ENCODE measurements at places on chromosomes 3 and 15. TPM values are rescaled to one million over a fixed set of nuclear protein-coding genes. Genes with fewer than 3 reads are reported as not detected.

- H3K27me3 ChIP-seq: no peaks in the 10 kb centered on the region
- H3K27ac ChIP-seq: no peak overlapping the region
- no peak overlapping the region for H3K4me3 ChIP-seq
Observed at GRCh38 chr15:65632780-65633375, 11.1 kb downstream of the SLC24A1 start.

GRCh38 chr3:45366290-45366689, 22.1 kb upstream of the LARS2 start:
- no peak for DNase-seq
- H3K27me3 ChIP-seq: no peaks in the 10 kb centered on the region
- no peaks in the 10 kb centered on the region for H3K4me1 ChIP-seq
- no peaks in the 10 kb centered on the region for H3K36me3 ChIP-seq

The CCR8 gene
- total RNA-seq: not detected

- no peak overlapping the region for H3K27ac ChIP-seq
- H3K4me1 ChIP-seq: no peaks in the 10 kb centered on the region
- no peak overlapping the region for H3K4me3 ChIP-seq
- no peaks in the 10 kb centered on the region for H3K36me3 ChIP-seq
- H3K27me3 ChIP-seq: no peaks in the 10 kb centered on the region
- DNase-seq: peak; percentile 49
Observed at GRCh38 chr3:20511863-20512505, 326.0 kb upstream of the SGO1 start.

GRCh38 chr3:23249961-23250360, 46.8 kb downstream of the UBE2E2 start:
- H3K4me1 ChIP-seq: peaks cover 3% of the 10 kb centered on the region
- no peaks in the 10 kb centered on the region for H3K27me3 ChIP-seq
- DNase-seq: no peak
- H3K27ac ChIP-seq: no peak overlapping the region
- no peak overlapping the region for H3K4me3 ChIP-seq

The CAPN7 gene
- 13.0 TPM for total RNA-seq

DNA sequence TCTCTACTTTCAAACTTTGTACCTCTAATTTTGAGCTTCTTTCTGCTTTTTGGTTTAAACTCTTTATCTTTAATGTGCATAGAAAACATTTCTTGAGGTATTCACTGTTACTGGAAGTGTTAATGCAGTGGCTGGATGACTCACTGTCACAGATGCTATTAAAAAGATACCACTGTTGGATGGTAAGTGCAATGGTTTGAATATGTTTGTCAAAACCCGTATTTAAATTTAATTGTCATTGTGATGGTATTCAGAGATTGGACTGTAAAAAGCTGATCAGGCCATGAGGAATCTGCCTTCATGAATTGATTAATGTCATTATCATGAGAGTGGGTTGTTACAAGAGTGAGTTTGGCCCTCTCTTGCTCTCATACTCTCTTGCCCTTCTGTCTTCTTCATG, 70.6 kb downstream of the AP4E1 start:
- no peak overlapping the region for H3K4me3 ChIP-seq
- no peak overlapping the region for H3K27ac ChIP-seq
- no peaks in the 10 kb centered on the region for H3K4me1 ChIP-seq
- H3K27me3 ChIP-seq: no peaks in the 10 kb centered on the region
- no peaks in the 10 kb centered on the region for H3K36me3 ChIP-seq

DNA sequence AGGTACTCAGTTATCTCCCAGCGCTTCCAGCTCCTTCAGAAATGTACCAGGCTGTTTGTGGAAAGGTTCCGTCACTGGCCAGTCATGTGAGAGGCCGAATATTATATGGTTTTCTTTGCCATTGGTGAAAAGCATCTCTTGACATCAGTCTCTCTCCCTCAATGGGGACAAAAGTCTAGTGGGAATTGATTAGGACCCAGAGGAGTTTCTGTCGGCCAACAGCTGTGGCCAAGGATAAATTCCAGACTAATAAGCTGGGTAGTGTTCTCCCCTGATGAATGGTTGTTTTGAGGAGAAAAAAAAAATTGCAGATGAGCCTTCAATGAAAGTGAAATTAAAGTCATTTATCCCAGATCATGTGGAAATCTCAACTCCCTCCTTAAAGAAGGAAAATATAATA, 404.7 kb upstream of the THRB start:
- H3K36me3 ChIP-seq: no peaks in the 10 kb centered on the region
- H3K4me3 ChIP-seq: no peak overlapping the region
- H3K4me1 ChIP-seq: no peaks in the 10 kb centered on the region
- H3K27ac ChIP-seq: no peak overlapping the region
- H3K27me3 ChIP-seq: no peaks in the 10 kb centered on the region

The LRRC31 gene
- not detected for total RNA-seq

- H3K27ac ChIP-seq: no peak overlapping the region
- DNase-seq: no peak
- no peaks in the 10 kb centered on the region for H3K4me1 ChIP-seq
- H3K36me3 ChIP-seq: no peaks in the 10 kb centered on the region
- H3K27me3 ChIP-seq: no peaks in the 10 kb centered on the region
- H3K4me3 ChIP-seq: no peak overlapping the region
Observed at GRCh38 chr3:120552184-120553172, 43.7 kb upstream of the NDUFB4 start.

DNA sequence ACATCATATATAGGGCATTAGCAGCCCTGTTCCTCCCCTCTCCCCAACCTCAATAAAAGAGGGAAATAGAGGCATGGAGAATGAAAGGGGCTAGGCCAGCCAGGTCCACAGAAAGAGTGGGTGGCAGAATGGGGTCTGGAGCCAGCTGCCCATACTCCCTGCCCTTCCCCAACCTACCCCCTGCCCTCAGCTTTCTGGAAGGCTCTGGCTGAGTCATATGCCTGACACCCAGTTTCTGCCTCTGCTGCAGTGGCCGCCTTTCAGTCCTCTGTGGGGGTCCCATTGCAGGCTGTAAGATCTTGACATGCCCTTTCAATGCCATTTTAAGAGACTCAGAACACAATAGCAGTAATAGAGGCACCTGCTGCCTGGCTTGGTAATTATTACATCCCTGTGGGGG, 95.7 kb downstream of the LINGO1 start:
- H3K27ac ChIP-seq: no peak overlapping the region
- DNase-seq: no peak
- no peak overlapping the region for H3K4me3 ChIP-seq
- peaks cover 19% of the 10 kb centered on the region for H3K4me1 ChIP-seq
- no peaks in the 10 kb centered on the region for H3K36me3 ChIP-seq
- no peaks in the 10 kb centered on the region for H3K27me3 ChIP-seq

DNA sequence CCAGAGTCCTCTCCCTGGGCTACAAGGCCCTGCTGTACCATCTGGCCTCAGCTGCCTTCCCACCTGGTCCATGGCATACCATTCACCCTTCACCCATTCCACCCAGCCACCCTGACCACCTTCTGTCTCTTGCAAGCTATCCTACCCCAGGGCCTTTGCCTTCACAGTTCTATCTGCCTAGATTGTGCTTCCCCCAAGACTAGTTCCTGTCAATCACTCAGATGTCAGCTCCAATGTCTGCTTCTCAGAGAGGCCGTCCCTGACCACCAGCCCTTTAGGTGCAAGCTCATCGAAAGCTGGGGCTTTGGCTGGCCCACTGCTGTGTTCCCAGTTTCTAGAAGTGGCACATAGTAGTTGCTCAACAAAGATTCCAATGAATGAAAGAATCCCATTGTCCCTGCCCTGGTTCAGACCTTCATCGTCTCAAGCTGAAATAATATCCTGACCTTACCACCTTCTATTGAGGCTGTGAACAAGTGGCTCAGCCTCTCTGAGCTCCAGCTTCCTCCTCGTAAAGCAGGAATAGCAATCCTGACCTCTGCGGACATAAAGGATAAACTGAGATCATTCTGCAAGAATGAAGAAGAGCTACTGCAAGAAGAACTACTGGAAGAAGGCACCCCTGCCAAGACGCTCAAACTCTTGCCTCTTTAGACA, 15.8 kb downstream of the EFCAB12 start:
- H3K4me3 ChIP-seq: no peak overlapping the region
- no peaks in the 10 kb centered on the region for H3K27me3 ChIP-seq
- no peak for DNase-seq
- no peak overlapping the region for H3K27ac ChIP-seq
- H3K36me3 ChIP-seq: no peaks in the 10 kb centered on the region
- H3K4me1 ChIP-seq: no peaks in the 10 kb centered on the region

DNA sequence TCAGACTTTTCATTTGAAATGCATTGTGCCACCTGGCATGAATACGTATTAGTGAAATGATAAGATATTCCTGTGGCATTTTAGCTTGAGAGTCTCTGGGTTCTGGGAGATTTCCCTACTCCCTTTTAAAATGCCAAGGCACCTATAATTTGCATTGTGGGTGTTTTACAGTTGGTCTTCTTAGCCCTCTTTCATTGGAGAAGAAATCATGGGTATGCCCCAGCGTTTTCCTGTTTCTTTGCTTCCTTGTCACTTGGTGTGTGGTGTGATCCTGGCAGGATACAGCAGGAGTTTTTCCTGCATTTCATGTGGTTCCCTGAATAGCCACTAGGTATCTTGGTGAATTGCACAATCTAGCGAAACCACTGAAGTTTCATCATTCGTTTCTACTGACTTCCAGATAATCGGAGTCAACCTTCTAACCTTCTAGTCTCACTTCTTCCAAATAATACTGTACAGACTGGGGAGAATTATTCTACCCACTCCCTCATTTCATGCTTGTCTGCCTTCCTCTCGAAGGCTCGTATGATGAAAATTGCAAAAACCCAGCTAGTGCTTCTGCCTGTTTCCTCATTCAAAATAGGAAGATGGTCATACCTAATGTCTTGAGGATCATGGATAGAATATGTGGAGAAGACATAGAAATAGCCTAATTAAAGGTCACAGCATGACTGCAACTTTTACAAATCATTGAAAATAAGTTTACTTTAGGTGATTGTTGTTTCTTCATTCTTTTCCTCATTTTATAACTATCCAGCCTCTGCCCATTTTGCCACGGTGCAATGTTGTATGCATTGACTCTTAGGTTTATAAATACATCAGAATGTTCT, 2.6 kb downstream of the BHLHE40 start:
- H3K4me1 ChIP-seq: peaks cover 12% of the 10 kb centered on the region
- H3K27me3 ChIP-seq: peaks cover 34% of the 10 kb centered on the region
- no peak for DNase-seq
- H3K4me3 ChIP-seq: no peak overlapping the region
- no peak overlapping the region for H3K27ac ChIP-seq

DNA sequence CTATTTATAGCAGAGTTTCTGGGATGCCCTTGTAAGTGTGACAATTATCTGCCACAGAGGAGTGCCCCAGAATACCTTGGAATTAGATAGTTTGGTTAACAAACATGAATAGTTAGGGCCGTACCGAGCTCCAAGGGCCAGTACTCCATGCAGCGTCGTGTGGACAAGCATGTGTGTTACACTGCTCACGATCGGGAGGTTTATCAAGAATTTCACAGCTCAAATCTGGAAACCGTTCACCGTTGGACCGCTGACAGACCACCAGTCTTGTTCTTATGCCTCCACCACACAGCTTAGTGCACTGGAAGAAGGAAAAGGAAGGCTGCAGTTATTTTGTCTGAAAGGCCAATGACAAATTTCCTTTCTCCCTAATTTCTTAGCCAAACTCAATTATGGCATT, 93.7 kb downstream of the ADAMTS9 start:
- no peak overlapping the region for H3K4me3 ChIP-seq
- no peaks in the 10 kb centered on the region for H3K36me3 ChIP-seq
- no peaks in the 10 kb centered on the region for H3K4me1 ChIP-seq
- H3K27me3 ChIP-seq: no peaks in the 10 kb centered on the region

DNA sequence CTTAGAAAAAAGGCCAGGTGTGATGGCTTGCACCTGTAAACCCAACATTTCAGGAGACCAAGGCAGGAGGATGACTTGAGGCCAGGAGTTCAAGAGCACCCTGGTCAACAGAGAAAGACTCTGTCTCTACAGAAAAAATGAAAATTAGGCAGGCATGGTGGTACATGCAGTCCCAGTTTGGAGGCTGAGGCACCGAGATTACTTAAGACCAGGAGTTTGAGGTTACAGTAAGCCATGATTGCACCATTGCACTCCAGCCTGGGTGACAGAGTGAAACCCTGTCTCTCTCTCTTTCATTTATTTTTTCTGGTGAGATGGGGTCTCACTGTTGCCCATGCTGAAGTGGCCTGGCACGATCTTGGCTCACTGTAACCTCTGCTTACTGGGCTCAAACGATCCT, 24.7 kb downstream of the IP6K1 start:
- H3K4me1 ChIP-seq: no peaks in the 10 kb centered on the region
- H3K27ac ChIP-seq: no peak overlapping the region
- H3K27me3 ChIP-seq: no peaks in the 10 kb centered on the region
- no peaks in the 10 kb centered on the region for H3K36me3 ChIP-seq
- no peak overlapping the region for H3K4me3 ChIP-seq

DNA sequence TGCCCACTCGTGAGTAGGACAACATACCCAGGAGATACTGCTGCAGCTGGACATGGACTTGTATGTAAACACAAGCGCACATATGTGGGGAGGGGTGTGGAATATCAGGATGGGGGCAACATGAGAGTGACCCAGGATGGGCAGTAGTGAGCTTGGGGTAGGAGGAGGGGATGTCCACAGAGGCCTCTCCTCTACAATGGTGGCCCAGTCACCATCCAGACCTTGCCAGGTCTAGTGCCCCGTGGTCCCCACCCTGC, 266 bp upstream of the ZBTB47 start:
- no peak overlapping the region for H3K27ac ChIP-seq
- peaks cover 4% of the 10 kb centered on the region for H3K36me3 ChIP-seq
- peak overlapping the region; percentile 43 for H3K4me3 ChIP-seq

GRCh38 chr15:31487811-31488436, 161.3 kb downstream of the KLF13 start:
- no peak for DNase-seq
- no peaks in the 10 kb centered on the region for H3K4me1 ChIP-seq
- no peaks in the 10 kb centered on the region for H3K36me3 ChIP-seq
- no peak overlapping the region for H3K4me3 ChIP-seq
- peaks cover 22% of the 10 kb centered on the region for H3K27me3 ChIP-seq

- no peaks in the 10 kb centered on the region for H3K36me3 ChIP-seq
- no peak for DNase-seq
- H3K27me3 ChIP-seq: peaks cover 5% of the 10 kb centered on the region
- H3K27ac ChIP-seq: no peak overlapping the region
- H3K4me3 ChIP-seq: no peak overlapping the region
Observed at GRCh38 chr15:40366457-40367370, 8.7 kb downstream of the DISP2 start.

DNA sequence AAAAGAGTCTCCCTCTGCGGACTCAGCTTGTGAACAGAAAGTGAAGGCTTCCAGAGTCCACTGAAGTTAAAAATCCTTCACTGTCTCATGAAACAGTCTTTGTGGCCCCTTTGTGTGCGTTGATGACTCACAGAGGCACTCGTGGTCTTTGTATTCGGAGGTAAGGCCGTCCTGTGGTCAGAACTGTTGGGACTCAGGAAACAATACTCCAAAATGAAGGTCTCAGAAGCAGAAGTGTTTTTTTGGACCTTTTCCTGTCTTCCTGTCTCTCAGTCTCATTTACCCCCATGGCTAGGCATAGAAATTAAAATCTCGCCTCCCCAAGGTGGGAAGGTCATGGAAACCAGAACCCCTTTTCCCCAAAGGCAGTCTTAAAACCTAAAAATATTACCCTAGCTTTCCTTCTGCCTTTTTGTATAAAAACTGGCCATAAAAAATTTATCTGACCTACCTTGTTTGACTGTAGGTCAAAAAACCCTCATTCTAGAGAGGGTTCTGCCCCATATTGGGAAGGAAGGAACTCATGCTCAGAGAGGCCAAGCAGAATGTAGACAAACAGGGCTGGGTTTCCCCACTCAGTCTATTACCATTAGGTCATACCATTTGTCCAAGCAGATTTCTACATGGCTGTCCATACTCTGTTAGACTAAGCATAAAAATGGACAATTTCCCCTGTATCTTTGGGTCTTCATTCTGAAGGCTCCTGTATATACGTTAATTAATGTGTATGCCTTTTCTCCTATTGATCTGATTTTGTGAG, 19.1 kb upstream of the EPB42 start:
- no peaks in the 10 kb centered on the region for H3K36me3 ChIP-seq
- H3K27me3 ChIP-seq: no peaks in the 10 kb centered on the region
- H3K4me3 ChIP-seq: no peak overlapping the region
- H3K27ac ChIP-seq: no peak overlapping the region
- DNase-seq: no peak

The MYO1E gene
- 138 TPM for total RNA-seq

The GPR149 gene
- total RNA-seq: not detected

Data from H1 (cell line).